NCI-H187 (cell line): ENCODE measurements at places on chromosomes 4 and X.

DNA sequence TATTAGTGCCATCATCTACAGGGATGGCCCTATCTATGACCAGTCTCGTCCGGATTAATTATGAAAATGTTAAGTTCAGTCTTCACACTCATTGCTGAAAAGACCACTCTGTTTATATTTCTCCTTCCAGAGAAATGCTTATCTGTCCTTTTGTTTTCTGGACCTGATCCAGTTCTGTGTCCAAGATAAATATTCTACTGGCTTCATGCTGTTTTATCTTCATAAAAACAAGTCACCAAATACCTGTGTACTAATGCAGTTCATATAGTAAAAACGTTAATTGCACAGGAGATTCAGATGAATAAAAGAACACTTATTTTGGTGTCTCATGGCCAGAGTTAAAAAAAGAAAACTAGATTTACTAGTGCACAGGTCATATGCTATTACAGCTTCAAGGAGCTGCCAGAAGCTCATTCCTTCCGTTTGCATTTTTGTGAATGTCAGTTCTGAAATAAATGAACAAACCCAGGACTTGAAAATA lies 17.3 kb downstream of the FNIP2 start:
- DNase-seq: no peak

DNA sequence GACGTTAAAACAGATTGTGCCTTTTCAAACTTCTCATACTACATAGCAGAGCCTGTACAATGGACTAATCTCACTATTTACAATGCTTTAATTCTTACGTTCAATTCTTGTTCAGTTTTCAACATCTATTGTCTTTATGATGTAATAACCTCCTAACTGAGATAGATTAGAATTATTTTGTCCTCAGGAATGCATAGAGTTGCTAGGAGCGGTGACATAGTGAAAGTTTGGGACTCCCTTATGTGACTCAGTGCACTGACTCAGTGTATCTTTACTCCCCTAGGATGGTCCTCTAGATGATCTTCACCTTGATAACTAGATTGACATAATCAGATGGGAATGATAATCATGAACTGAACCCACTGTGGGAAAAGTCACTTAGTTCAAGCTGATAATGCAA lies 151.5 kb downstream of the VEGFC start:
- no peak for DNase-seq

- no peak for DNase-seq
Measured at GRCh38 chrX:131675596-131676194, 131.8 kb downstream of the OR13H1 start.

DNA sequence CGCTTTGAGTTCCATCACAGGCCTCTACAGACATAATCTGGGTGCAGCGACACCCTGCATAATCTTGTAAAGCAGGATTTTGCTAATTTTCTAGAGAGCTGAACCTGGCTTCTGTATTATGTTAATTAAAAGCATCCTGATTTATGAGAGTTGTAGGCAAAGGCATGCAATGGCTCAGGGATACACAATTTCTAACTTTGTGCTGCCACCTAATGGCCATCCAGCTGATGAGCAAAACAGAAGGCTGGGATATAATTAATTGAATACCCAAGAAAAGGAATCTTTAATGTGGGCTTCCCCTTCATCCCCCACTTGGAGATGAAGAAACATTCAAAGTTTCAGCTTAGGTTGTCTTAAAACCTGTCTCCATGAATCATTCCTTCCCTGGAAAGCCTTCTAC lies 78.1 kb downstream of the BMP15 start:
- DNase-seq: no peak

DNA sequence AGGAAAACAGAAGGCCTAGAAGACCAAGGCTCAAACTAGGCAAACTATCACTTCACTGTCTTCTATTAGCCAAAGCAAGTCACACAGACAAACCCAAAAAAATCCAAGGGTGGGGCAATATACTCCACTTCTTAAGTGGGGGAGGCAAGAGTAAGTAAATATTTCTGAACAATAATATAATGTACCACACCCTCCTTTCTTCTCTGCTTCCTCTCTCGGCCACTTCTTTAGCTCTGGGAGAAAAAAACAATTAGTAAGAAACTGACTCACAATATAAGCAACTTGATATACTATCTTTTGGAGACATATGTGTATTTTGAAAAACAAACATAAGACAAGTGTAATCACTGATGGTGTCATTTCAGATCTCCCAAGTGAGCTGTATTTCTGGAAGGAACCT lies 14.8 kb downstream of the DCAF8L1 start:
- no peak for DNase-seq

DNA sequence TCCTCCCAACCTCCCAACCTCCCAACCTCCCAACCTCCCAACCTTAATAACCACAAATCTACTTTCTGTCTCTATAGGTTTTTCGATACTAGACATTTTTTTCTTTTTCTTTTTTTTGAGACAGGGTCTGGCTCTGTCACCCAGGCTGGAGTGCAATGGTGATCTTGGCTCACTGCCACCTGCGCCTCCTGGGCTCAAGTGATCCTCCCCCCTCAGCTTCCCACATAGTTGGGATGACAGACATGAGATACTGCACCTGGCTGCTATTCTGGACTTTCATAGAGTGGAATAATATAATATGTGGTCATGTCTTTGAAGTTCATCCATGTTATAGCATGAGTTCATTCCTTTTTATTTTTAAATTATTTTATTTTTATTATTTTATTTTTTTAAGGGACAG lies 39.5 kb upstream of the ZFX start:
- DNase-seq: peak; percentile 30

- DNase-seq: no peak
Measured at GRCh38 chr4:1795299-1796195, 2.5 kb downstream of the FGFR3 start.

DNA sequence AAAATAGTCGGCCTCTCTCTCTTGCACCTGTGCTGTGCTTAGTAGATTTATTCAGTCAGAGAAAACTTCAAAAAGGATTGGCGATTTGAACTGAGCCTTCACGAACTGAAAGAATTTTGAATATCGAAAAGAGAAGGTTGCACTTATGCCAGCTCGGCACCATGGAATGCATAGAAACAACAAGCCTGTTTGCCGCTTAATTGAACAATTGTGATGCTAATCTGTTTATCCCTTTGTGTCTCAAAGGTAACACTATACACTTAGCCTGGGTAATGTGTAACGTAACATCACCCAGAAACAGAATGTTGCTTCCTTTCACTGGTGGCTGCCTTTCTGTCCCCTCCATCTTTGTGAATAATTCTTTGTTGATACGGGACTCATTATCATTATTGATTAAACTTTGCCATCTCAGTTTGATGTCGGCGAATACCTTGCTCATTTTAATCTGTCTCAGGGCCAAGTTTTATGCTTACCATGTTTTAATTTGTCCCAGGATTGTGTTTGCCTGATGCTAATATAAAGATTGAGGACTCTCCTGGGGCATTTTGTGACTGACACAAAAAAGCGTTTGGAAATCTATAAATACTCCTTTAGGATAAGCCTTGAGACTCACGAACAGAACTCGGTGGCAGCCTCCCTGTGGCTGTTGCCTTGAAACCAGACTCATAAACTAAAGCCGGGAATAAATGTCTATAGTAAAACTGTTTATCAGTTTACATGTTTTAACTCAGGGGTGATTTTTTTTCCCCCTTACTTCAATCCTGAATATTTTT lies 400.5 kb downstream of the RAPGEF2 start:
- no peak for DNase-seq

GRCh38 chr4:178082906-178083305 lies 640.7 kb upstream of the AGA start:
- no peak for DNase-seq

DNA sequence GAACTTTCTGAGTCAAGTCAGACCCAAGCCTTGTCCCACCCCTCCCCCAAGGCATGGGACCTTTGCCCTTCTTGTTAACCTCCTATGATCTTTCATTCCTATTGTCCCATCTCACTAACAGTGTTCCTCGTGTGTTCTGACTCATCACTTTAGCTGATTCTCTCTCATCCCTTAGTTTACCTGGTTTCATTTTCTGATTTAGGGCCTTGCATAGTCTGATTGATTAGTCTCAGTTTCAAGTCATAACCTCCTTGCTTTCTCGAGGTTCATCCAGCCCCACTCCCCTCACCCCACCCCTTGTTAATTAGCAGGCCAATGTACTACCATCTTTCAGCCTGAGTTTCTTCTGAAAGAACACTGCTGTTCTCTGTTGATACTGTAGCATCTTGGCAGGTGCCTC lies 517.4 kb downstream of the RPA4 start:
- no peak for DNase-seq

DNA sequence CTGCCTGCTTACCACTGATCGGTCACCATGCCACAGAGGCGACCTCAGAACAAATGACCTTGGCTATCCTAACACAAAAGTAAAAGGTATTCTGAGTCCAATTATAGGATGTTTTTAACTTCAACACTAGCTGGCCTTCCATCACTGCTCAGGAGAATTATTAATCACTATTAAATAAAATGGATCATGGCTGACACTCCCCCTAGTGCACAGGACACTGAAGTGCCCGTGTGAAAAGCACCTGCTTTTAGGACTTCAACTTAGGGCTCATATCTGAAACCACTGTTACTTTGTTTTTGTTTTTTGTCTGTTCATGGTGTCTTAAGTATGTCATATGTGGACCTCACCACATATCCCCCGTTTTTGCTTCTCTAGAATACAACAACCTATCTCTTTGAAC lies 33.9 kb downstream of the STX18 start:
- no peak for DNase-seq

- no peak for DNase-seq
Measured at GRCh38 chr4:138915756-138916155, 99.8 kb upstream of the NOCT start.

- DNase-seq: no peak
Measured at GRCh38 chr4:146793727-146794126, 151.9 kb downstream of the TTC29 start.

GRCh38 chr4:177023951-177024350 lies 231.2 kb upstream of the VEGFC start:
- no peak for DNase-seq

DNA sequence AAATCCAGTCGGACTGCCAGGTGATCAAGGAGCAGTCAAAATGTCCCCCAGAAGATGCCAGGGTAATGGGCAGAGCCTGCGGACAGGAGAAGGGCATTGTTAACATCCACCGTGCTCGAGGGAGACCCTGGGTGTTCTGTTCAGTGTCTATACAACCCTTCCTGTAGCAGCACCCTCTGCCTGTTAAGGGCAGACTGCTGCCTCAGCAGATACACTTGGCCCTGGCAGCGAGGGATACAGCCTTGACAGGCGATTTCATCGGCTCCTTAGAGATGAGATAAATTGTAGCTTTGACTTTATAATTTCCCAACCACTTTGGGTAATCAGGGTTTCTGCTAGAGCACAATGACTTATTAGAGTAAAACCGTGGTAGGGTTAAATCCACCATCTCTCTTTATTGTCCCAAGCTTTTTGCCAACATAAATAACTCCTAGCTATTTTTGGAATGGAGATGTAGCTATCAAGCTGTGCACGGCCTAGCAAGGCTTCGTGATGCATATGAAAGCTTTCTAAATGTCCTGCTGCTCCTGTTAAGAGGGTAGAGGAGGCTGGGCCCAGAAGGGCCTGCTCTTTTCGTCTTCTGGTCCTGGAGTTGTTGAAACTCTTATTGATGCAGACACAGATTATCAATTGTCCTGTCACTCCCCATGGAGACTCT lies 195.9 kb downstream of the CPEB2 start:
- DNase-seq: no peak

GRCh38 chrX:110407910-110408545 lies 49.4 kb downstream of the RTL9 start:
- peak; percentile 7 for DNase-seq

DNA sequence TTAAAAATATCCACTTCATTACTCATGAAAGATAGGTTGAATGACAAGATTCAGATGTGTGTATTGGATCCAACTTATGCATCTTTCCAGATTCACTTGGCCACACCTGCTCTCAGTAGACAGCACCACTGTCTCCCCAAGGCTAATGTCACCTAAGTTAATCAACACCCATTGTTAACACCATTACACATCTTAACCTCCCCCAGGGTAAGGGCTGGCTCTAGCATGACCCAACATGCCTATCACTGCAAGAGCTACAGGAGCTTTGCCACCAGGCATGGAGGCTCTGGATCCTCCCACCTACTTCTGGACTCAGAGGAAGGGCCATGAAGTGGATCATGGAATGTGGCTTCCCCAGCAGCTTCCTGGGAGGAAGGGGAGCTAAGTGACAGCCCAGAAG lies 32.8 kb upstream of the LSM6 start:
- DNase-seq: no peak

GRCh38 chrX:66680451-66680850 lies 41.6 kb upstream of the EDA2R start:
- DNase-seq: no peak

- DNase-seq: no peak
Measured at GRCh38 chr4:53043055-53043454, 180.9 kb downstream of the RASL11B start.

- DNase-seq: no peak
Measured at GRCh38 chr4:137656661-137657060, 124.4 kb upstream of the PCDH18 start.

DNA sequence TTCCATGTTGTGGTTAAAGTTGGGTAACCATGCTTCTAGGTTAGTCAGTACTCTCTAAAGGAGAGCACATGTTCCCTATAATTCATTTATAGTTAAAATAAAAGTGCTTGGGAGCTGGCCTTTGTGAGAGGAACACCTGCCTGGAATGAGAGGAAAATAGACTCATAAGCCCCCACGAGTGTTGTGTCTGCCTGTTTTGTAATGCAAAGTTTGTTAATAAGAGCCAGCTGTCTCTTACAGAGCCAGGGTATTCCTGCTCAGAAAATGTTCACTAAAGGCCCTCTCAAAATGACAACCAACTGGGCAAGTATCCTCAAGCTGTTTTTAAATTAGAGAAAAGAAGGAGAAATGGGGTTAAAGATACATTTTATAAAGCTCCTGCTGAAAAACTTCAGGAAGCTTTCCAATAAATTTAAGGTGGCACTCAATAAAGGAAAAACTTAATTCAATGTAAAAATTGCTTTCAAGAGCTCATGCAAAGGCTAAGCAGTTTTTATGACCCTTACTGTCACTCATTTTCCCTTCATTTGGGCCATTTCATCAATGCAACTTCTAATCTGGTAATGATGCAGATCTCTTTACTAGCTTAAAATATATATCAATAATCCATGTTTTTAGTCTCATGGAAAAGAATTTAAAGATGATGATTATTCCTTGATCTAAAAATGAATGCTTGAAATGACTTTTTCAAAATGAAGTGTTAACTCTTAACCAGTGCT lies 793.6 kb downstream of the STPG2 start:
- peak; percentile 29 for DNase-seq

DNA sequence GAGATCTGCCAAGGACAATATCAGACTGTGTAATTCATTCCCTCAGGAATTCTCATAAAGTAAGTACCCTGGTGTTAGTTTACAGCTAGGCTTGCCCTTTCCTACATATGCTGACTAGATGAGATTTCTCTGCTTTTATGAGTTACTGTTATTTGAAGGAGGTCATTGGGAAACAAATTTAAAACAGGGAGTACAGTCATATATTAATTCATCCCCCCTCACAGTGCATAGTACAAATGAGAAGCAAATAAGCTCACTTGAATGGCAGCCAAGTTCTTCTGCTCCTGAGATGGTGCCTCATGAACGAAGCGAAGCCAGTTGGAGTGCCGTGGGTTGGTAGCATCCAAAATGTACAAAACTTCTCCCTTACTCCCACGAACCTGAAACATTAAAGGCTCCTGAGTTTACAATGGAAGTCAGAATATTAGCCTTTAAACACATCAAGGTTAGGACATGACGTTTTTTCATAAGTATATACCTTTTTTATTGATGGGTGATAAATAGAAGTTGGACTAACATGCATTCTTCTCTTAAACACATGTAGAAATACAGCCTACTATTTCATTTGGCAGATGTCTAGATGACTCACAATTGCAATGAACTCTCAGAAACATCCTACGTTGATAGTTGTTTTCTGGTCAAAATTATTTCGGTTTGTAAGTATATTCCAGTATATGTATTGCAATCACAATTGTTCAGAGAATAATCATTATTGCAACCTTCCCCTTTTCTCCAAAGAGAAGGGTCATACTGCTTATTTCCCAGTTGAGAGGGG lies 69.2 kb downstream of the PRDM5 start:
- DNase-seq: no peak
